ENCODE measurements at places on chromosomes 1 and 21.

DNA sequence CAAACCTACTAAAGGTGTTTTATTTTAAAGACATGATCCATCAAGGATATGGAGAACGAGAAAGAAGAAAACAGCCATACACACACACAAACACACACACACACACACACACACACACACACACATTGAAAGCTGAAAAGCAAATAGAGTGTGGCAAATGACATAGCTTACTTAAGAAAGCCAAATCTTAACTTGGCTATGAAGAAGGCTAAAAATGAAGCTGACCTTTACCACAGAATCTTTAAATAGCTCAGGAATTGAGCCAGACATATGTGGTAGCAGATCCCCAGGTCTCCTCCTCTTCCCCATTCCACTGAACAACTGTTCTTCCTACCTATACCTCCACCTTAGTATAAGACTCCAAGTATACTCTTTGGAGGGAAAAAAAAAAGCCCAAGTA is 185.6 kb downstream of the CLEC20A start:
- DNase-seq: no peak

GRCh38 chr1:21022279-21023040 is 154.2 kb downstream of the EIF4G3 start:
- DNase-seq: peak; percentile 97

- peak; percentile 99 for DNase-seq
These were observed 52.4 kb downstream of the XCL1 start for GRCh38 chr1:168628807-168629206.

DNA sequence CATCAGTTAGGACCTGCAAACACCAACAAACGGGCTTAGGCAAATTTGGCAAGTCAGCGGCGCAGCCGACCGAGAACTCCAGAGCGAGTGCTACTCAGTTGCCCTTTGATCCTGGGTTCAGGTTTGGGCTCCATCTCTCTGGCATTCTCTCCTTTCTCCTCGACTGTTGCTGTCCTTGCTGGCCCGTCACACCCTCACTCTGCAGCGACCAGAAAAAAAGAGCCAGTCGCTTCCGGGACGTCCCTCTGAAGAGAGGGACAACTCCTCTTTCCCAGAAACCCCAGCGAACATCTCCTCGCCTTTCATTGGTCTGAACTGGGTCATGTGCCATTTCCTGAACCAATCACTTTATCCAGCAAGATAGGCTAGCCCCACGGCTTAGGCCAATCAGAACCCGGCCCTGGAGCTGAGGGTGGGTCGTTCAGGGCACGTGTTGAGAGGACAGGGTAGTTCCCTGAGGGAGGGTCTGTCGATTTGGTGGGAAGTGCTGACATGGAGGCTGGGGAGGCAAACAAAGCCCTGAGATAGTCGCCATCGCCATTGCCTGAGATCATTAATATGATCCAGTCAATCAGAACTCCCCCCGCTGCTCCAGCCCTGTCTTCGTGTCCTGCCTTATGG is 113.7 kb downstream of the PTPRU start:
- no peak for DNase-seq

GRCh38 chr21:14559102-14559501 is 13.0 kb upstream of the SAMSN1 start:
- no peak for DNase-seq

- DNase-seq: no peak
These were observed 172.7 kb downstream of the RASAL2 start for GRCh38 chr1:178266619-178267066.

GRCh38 chr21:41932191-41932575 is 21.6 kb downstream of the C2CD2 start:
- DNase-seq: peak; percentile 98

DNA sequence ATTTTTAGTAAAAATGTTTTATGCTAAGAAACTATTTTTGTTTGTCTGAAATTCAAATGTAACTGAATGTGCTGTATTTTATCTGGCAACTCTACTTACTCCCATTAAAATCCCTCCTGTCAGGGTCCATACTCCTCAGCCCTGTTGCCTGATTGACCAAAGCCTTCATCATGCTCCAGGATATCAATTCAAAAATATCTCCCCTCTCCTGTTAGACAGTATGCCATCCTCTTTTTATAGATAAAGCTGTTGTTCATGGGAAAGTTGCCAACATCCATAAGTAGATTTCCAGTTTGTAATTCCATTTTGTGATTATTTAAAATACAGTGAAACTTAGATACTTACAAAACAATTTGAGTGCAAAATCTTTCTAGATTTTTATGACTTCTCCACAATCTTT is 65.7 kb downstream of the DTL start:
- DNase-seq: no peak

GRCh38 chr1:1328254-1328653 is 2.8 kb upstream of the TAS1R3 start:
- DNase-seq: no peak

GRCh38 chr1:235351441-235351840 is 15.8 kb upstream of the TBCE start:
- no peak for DNase-seq

DNA sequence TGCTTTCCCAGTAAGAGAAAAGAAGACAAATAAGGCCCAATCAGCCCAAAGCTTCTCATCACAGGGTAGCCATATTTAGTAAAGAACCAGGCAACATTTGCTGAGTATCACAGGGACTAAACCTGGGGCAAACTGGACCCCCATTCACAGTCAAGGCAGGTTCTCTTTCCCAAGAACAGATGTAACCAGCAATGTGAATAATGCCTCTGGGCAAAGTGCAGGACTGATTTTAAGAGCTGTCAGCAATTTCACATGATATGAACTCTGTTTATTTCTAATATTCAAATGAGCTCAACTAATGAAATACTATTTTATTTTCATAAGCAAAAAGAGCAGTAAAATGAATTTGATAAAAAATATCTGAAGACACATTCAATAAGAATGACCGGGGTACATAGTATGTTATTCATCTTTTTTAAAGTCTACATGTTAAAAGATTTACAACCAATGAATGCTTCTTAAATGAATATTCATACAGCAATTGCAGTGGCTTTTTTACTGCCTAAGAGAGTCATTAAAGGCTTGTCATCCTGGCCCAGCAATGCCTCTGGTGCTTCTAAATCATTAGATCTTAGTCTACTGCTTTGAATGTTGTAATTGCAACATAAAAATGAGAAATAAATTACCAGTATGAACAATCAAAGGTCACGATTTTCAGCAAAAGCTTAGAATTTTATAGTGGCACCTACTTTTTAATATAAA is 308.8 kb downstream of the SMYD3 start:
- DNase-seq: no peak

DNA sequence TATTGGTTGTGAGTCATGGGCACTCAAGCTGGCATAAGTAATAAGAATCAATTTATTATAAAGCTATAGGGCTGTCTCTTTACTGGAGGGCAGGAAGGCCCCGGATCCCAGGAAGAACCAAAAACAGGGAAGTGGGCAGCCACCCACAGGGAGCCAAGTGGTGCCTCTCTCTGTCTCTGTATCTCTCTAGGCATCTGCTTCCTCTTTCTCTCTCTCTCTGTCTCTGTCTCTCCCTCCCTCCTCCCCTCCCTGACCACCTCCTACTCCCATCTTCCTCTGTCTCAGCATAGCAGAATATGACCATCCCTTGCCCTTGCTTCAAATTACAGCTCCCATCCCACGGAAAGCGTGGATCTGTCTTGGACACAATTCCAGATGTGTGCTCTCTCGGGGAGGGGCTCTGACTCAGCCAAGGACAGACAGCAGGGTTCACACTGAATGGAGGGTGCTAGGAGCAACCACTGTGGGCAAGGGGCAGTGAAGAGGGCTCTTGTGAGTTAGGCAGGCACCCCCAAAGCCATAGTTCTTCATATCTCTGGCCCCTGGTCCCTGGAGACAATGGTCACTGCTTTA is 80.4 kb upstream of the LPGAT1 start:
- no peak for DNase-seq

DNA sequence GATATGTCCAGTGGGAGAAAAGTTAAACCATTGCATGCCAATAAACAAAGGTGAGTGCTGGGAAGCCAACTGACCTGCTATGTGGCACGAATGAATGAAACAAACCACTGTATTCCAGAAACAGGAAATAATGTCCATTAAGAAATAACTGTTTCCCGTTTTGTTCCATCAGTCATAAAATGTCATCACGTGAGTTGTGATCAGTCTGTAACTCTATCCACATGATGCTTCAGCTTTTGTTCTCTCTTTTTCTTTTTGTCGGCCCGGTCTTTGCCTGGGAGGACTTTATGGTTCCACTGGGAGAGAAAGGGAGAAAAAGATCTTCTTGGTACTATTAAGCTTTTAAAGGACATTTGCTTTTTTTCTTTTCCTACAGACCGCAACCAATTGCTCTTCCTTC is 179.9 kb downstream of the TGFB2 start:
- no peak for DNase-seq

GRCh38 chr1:117499071-117499470 is 106.8 kb upstream of the TENT5C start:
- DNase-seq: no peak

DNA sequence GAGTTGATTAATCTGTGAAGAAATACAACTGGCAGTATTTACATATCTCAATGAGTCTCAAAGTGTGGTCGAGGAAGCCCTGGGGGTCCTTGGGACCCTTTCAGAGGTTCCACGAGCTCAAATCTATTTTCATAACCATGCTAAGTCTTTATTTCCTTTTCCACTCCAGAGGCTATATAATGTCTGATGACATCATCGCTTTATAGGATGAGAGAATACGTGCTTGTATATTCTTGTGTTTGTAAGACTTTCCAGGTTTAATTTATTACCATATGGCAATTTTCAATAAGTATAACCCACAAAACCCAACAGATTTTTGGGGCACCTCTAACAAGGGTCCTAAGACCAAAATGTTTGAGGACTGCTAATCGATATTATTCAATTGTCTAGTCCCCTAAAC is 1.4 kb upstream of the SLC19A2 start:
- no peak for DNase-seq

DNA sequence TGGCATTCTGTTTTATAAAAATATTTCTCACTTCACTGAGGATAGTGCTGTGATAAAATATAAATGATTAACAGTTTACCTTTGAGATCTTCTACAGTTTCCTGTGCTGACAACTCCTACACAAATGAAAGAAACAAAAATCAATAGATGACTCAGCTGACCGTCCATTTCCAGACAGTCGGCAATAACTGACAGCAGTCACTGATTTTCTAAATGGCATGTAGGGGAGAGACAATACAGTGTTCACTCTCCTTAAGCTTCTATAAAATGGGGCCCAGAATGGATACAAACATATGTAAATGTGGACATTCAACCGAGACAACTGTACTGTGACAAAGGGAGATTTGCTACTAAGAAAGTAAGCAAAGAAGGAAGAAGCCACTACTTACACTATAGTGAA is 34.3 kb downstream of the PCNX2 start:
- peak; percentile 4 for DNase-seq

GRCh38 chr1:196608390-196609369 is at the start of gene KCNT2:
KCNT2 (minus strand) TSS chr1:196608440; CDS start chr1:196608309, 131 bp downstream.
- no peak for DNase-seq

- DNase-seq: no peak
These were observed 82.7 kb downstream of the HLCS start for GRCh38 chr21:36883532-36884486.

GRCh38 chr1:217021956-217022355 is 298.7 kb upstream of the ESRRG start:
- DNase-seq: no peak

DNA sequence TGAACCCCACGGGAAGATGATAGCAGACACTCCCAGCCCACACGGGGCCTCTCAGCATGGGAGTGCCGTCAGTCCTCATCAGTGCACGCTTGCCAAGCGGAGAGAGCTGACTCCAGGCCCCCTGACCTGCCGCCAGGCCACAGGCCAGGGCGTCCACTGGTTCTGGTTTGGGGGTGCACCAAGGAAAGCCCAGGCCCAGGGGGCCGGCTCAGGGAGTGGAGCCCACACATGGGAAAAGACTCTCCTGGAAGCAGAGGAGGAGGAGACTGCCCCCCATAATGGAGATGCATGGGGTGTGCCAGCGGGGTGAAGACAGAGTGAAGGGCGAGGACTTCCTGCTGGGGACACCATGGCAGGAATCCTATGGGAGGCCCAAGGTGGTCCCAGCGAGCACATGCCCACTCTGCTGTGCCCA is 6.4 kb downstream of the TRIM11 start:
- no peak for DNase-seq

DNA sequence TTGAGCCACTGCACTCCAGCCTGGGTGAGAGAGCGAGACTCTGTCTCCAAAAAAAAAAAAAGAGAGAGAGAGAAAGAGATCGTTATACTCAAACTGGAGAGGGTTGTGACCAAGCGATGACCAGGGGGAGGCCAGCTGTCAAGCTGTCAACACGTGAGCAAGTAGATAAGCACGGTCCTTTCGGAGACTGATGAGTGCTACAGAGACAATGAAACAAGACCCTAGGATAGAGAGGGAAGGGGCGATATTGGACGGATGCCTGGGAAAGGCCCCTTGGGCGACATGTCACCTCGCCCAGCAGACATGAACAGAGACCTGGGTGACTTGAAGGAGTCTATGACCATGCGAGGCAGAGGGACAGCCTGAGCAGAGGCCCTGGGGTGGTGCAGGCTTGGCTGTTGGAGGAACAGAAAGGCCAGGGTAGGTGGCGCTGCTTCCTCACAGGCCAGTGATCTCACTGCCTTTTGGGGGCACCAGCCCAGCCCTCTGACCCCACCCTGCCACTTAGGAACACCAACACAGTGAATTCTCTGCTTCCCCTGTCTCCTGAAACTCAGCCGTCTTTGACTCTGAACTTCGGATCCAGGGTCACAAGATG is 100.8 kb upstream of the IFFO2 start:
- no peak for DNase-seq

DNA sequence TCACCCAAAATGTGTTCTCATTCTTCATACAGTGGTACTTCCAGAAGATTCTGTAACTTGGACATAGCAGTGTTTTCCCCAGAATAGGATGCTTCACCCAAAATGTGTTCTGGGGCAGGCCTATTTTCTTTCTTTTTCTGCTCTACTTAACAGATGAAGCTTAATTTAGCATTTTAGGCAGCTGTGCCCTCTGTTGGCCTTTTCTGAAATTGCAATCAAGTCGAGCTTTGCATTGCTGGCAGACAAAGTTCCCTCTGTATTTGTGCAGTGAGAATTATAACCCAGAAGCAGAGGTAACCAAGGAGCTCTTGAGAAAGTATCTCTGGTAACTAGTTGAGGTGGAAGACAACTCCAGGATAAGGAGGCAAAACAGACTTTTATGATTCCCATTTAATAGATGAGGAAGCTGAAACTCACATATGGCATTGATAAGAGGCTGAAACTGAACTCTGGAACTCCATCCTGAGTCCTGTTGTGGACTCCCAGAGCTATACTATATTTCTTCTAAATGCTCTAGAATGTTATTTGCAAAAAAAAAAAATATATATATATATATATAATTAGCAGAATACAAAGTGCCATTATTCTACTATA is 50.3 kb upstream of the L1TD1 start:
- peak; percentile 34 for DNase-seq

GRCh38 chr1:59143133-59143487 is 153.8 kb upstream of the FGGY start:
- DNase-seq: peak; percentile 95

GRCh38 chr1:67339623-67340343 is 32.1 kb downstream of the IL12RB2 start:
- peak; percentile 75 for DNase-seq
